Foreskin keratinocyte (primary cell): ENCODE measurements at places on chromosomes 5 and 9. TPM values are rescaled to one million over a fixed set of nuclear protein-coding genes. Genes with fewer than 3 reads are reported as not detected.
A peak's percentile ranks its signal among the peaks of the same experiment; 100 is the strongest.

Gene ANKRD20A1
- total RNA-seq, result 0.61 and 0.92 TPM in 2 replicates

Gene CETN3
- total RNA-seq, result 32.6 and 38.7 TPM in 2 replicates

Gene AGTPBP1
- total RNA-seq, result 12.0 and 12.8 TPM in 2 replicates

Gene C9orf50
- total RNA-seq, result not detected in 2 replicates

Gene ACSL6
- total RNA-seq, result 0.07 TPM in 2 replicates

Gene EQTN
- total RNA-seq, result 0.27 TPM in 1 of 2 replicates, not detected in the other

DNA sequence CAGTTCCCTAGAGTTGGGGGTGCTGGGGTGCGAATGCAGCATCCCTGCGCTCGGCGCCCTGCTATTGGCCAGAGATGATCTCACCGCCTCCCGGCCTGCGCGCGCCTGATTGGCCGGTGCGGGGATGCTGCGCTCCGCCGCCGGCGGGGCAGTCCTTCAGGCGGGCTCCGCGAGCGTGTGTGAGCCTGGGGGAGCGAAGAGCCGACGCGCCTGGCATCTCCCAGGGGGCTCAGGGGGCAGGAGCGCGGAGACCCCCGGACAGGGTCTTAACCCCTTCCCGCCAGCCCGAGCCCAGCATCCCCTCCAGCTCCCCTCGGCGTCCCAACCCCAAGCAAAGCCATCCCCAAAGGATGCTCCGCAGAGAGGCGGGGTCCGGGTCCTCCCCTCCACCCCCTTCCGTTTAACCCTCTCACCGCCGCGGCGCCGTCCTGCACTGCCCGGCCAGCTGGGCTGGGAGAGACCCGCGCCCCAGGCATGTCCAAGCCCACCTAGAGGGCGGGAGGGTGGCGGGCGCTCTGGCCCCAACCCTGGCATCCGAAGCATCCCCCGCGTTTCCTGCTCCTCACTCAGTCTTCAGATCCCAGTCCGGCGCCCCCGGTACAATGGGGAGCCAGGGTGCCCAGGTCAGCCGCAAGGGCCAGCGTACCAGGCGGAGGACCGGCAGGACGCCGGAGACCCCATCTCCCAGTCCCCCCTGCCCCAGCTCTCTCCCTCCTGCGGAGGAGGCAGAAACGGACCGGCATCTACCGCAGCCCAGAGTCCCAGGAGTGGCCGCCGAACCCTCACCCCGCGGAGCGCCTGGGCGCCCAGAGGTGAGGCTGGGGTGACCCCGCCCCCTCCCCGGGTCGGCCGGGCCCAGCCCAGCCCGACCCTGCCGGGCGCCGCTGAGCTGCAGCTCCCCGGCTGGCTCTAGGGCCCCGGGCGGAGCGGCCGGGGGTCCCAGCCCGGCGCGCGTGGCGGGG, 19.3 kb upstream of the TOR2A start:
- no peak for DNase-seq

DNA sequence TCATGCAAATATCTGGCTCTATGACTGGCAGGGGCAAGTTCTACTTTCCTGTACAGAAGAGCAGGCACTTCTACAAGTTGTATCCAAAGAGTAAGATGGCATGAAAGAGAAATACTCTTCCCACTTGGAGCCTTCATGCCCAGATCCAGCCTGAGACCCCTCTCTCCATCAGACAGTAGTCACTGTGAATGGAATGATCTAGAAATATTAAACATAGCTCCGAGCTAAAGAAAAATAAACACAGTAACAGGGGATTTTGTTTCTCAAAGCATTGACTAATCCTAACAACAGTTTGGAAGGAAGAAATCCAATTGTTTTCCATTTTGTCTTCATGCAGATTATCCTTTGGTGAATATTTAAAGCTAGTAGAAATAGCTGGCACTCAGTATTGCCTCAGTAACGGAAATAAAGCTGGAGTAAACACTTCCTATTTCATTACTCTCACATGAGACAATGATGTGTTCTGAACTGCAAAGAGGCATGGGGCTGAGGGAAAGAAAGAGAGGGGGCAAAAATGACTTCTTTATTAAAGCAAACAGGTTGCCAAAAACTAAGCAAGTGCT, 100.0 kb downstream of the SEMA5A start:
- DNase-seq, result no peak

- no peak for DNase-seq
Measured at GRCh38 chr9:135240871-135241311, 153.4 kb downstream of the OLFM1 start.

- DNase-seq, result no peak
Measured at GRCh38 chr5:139998837-139999236, 44.3 kb downstream of the NRG2 start.

DNA sequence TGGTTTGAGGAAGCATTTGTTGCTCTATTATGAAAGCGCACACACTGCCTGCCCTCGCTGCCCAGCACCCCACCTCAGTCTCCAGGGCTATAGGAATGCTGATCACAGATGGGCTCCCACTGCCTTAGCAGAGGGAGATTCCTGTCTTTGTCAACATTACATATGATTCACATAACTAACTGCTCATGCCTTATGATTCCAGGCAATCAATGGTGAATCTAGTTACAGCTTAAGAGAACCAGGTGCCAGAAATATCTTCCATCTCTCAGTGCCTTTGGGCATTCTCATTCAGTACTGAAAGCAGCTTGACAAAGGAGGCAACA, 458.9 kb upstream of the C9orf72 start:
- DNase-seq, result peak; percentile 17

DNA sequence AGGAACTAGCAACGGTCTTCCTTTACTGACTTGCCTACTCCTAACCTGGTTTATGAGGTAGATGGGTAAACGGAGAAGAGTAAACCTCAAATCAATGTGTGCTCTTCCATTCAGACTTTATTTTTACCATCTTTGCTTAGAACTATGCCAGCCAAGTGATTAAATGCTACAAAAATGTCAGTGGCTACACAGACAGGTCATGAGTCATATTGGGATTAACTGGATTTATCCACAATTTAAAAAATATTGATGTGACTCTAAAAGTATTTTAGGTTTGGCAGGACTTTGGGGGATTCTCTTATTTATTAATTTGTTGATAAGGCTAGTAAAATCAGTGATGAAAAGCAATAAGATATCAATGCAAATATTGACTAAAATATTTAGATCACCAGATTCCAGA, 275.0 kb downstream of the PLK2 start:
- peak; percentile 35 for DNase-seq

- DNase-seq, result peak; percentile 68
Measured at GRCh38 chr5:143350751-143351602, 52.5 kb downstream of the NR3C1 start.

GRCh38 chr9:86783884-86784283, 163.4 kb downstream of the GAS1 start:
- DNase-seq, result no peak

DNA sequence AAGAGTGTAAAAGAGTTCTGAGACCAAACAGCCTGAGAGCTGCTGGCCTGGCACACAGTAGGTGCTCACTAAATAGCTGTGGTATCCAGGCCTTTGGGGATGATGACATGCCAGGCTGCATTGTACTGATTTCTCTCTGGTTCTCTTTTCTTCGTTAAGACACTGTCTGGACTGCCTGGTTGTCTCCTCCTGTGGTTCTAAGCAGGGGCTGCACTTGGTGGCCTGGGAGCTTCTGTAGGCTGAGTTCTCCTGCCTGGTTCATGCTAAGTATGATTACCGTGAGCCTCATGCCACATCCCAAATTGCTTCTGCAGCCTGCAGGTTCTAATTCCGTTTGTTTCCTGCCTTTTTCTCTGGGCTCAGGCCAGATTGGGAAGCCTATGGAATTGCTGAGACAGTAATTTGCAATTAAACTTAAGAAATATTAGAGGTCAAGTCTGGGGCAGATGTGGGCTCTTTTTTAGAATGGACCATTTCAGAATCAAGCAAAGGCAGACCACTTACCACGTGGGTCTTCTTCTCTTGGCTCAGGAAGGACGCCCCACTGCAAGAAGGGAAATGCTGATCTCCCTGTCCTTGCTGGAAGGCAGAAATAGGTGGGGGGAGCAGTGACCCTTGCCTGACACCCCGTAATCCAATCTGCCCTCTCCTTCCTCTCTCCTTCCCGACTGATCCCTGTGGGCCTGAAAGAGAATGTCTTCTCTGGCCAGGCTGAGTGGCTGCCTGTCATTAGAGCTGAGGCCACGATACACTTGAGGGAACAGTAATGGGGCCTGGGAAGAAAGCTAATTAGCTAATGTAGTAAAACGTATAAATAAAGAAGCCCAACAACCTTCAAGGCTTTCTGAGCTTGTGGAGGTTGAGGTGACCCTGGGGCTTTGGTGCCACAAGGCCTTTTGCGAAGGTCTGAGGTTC, 21.9 kb upstream of the BOD1 start:
- no peak for DNase-seq

GRCh38 chr5:66888613-66889012, 292.4 kb downstream of the MAST4 start:
- DNase-seq, result no peak

DNA sequence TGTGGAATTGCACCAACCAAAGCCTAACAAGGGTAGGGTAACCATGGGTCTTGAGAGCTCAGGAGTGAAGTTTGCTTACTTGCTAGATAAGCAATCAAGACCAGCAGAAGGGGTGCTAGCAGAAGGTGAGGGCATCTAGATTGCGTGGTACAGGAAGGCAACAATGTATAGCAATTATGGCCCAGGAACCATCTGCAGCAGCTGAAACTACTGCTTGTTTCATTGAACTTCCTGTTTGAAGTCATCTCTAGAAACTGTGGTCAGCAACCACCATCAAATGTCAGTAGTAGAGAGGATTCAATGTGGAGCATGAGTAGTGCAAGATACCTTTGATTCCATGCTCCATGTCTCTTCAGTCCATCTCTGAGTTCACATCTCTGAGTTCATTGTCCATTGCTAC, 462.1 kb upstream of the GRAMD2B start:
- no peak for DNase-seq

DNA sequence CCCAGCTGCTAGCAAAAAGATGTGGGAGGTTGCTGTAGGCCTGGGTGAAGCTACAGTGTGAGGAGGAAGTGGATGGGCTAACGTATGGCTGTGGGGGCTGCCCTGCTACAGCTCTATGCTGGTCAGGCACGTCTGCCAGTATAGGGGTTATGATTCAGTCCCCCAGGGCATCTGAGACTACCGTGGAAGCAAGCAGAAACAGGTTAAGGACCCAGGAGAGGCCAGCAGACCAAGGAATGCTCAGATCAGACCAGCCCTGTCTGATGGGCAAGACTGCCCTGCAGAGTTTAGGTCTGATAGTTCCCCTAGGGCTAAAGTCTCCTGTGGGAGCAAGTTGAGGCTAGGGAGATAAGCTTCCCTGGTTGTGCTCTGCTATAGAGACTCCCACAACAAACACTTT, 416.1 kb upstream of the CTNND2 start:
- peak; percentile 12 for DNase-seq

- peak; percentile 80 for DNase-seq
Measured at GRCh38 chr5:177402271-177403043, 2.0 kb upstream of the PFN3 start.

GRCh38 chr5:56279979-56280378, 46.8 kb upstream of the ANKRD55 start:
- DNase-seq, result peak; percentile 53

GRCh38 chr5:177364159-177364962, 6.6 kb downstream of the RGS14 start:
- DNase-seq, result no peak
